NAMALWA (cell line): ENCODE measurements at places on chromosomes 1 and 21.
A peak's percentile ranks its signal among the peaks of the same experiment; 100 is the strongest.

- no peak for DNase-seq
These were observed 94.8 kb downstream of the ETS2 start for GRCh38 chr21:38900499-38900898.

- DNase-seq = no peak
These were observed 30.3 kb upstream of the CLIC4 start for GRCh38 chr1:24714859-24715520.

GRCh38 chr1:43847882-43848281 lies 85.7 kb upstream of the ARTN start:
- DNase-seq = no peak

DNA sequence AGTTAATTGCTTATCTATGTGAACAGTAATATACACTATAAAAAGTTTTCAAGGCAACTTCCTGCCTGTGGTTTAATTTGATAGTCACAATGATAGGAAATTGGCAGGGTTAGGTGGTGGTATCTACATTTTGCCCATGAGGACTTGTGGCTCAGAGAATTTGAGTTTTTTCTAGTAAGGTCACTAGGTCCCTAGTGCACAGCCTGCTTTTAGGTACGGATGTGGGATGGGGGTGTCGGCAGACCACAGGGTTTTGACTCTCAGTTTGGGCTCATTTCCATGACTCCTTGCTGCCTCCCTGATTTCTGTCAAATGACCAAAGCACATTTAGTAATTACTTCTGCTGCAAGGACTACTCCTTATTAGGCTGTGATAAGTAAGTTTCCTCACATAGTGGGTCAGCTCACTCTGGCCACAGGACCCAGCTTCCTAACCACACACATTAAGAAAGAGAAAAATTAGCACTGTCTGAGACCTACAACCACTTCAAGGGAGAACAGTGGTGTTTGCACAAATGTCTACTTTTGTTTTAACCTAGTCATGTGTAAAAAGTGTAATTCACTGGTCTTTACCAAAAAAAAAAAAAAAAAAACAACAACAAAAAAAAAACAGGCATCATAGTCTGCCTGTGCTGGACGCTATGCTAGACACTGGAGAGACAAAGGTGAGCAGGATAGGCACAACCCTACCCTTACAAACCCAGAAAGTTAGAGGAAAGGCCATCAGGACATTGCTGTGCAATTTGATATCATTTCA lies 43.7 kb downstream of the MRPL39 start:
- peak; percentile 13 for DNase-seq
